NCI-H774 (cell line): ENCODE measurements at places on chromosomes 1 and 21.
A peak's percentile ranks its signal among the peaks of the same experiment; 100 is the strongest.

- DNase-seq = no peak
These were observed 5.1 kb downstream of the MMEL1 start for GRCh38 chr1:2627746-2628145.

DNA sequence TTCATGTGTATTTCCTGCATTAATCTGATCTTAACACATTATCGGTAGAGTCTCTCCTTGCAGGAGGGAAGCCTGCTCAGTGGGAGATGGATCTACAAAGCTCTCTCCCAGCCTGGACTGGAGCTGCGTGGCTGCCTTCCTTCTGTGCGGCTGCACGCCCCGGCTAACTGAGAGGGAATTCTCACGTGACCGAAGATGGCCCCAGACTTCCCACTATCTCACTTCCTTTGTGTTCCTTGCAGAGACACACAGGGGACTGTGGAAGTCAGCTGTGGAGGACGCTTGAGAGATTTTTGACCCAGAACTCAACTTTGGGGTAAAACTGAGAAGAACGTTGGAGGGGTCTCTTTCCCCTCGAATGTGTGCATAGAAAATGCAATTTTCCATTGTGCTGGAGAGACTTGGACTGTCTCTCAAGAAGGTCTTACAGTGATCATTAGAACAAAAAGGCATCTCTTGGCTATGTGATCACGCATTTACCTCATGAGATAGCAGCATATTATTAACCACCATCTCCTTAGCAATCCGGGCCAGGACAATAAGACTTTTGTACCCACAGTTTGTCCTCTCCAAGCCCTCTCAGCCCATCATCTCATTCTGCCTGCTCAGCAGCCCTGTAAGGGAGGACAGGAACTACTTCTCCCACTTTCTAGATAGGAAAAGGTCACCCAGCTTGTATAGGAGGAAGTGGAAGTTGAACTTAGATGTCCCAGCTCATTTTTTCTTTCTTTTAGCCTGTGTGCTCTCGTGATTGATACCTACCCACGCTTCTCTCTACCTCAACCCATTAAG lies 49.3 kb upstream of the TARBP1 start:
- no peak for DNase-seq

DNA sequence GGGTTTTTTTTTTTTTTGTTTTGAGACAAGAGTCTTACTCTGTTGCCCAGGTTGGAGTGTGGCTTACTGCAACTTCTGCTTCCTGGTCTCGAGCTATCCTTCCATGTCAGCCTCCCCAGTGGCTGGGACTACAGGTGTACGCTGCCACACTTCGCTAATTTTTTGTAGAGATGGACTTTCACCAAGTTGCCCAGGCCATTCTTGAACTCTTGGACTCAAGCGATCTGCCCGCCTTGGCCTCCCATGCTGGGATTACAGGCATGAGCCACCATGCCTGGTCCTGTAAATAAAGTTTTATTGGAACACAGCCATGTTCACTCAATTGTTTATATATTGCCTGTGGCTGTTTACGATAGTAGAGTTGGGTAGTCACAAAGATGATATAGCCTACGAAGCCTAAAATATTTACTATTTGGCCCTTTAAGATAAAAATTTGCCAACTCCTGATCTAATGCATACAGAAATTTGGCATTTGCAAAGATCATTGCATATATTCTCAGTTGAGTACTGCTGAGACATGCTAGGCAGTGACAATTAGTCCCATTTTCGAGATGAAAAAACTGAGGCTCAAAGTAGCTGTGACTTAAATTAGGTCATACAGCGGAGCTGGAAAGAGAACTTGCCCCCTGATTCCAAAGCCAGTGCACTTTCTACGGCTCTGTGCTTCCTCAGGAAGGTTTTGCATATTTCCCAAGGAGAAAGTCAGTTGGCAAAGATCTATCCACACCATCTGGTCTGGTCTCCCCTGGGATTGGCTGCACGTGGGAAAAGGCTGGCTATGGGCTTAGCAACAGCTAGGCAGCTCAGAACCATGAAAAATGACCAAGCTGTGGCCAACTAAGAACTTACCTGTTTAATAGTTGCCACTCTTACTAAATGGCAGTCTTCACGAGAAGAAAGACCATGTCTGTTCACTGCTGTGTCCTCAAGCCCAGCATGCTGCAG lies 19.4 kb downstream of the MECR start:
- DNase-seq = peak; percentile 10

- no peak for DNase-seq
These were observed 71.3 kb upstream of the PKN2 start for GRCh38 chr1:88612773-88613172.

DNA sequence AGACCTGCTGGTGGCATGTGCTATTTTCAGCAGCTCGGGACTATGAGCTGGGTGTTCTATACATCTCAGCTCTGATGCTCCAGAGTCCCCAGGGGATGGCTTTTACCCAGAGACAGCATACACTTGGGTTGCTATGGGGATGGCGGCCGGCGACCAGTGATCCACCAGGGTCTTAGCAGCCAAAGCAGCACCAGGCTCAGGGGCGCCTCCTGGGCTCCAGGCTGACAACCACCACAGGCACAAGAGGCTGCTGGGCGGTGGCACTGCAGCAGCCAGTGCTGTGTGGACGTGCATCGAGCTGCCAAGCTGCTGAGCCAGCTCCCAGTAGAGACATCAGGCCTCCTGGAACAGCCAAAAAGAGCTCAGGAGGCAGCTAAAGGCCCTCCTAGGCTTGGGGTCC lies 37.6 kb upstream of the CLSTN1 start:
- no peak for DNase-seq

- no peak for DNase-seq
These were observed 74.2 kb upstream of the COX20 start for GRCh38 chr1:244761279-244761678.

DNA sequence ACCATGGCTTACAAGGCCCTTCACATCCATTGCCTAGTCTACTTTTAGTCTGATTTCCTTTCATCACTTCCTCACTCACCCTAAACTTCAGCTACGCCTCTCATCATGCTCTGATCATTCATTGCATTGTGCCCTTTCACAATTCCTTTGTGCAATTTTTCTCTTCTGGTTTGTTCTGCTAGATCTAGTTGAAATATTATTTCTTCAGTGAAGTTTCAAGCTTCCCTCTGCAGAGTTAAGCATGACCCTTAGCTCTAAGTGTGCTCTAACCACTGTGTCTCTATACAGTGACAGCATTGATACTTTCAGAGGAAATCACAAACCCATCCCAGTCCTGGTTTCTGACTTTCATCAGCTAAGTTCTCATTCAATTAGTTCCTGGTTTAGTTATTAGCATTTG lies 166.1 kb downstream of the PLA2G4A start:
- DNase-seq = no peak

DNA sequence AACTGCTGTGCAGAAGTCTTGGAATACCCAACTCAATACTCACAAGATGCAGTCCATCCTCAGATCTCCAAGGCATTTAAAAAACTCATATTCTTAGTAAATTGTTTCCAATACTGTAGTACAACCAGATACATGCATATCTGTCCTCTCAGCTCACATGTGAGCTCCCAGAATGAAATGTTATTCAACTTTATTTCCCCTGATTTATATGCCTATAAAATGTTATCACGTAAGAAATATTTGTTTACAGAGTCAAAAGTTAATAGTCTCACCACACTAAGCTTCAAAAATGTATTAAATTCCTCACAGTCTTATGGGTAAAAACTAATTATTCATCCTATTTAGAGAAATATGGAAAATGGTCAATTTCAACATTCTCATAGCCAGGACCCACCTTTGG lies 56.6 kb downstream of the LTN1 start:
- no peak for DNase-seq

GRCh38 chr21:42526379-42526727 lies 12.7 kb downstream of the SLC37A1 start:
- DNase-seq = no peak

- DNase-seq = peak; percentile 7
These were observed 6.4 kb downstream of the UTP11 start for GRCh38 chr1:38018864-38019343.

DNA sequence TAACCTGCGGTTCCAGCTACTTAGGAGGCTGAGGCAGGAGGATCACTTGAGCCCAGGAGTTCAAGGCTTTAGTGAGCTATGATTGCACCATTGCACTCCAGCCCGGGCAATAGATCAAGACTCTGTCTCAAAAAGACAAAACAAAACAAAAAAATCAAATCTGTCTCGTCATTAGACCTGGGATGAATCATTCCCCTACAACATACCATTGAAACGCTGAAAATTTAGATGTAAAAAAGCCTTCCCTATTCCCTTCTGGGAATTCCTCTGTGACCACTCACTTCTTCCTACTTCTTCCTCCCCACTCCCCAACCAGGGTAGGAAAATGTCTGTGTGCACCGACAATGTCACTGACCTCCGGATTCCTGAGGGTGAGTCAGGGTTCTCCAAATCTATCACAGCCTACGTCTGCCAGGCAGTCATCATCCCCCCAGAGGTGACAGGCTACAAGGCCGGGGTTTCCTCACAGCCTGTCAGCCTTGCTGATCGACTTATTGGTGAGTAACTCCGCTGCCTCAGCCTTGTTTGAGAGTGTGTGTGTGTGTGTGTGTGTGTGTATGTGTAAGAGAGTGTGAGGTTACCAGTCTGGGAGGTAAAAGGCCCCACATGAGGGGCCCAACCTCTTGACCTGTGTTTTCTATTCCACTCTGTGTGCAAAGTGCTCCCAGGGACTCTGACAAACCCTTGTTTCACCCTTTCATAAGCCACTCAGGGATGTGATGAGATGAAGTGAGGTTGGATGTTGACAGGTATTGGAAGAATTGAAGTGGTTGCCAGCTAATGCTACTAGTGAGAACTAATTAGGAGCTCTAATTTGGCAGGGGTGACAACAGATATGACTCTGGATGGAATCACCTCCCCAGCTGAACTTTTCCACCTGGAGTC lies 16.3 kb upstream of the SARS1 start:
- no peak for DNase-seq

GRCh38 chr21:38914528-38915293 lies 109.0 kb downstream of the ETS2 start:
- no peak for DNase-seq

GRCh38 chr21:19648391-19648790 lies 1244.8 kb upstream of the TMPRSS15 start:
- no peak for DNase-seq

DNA sequence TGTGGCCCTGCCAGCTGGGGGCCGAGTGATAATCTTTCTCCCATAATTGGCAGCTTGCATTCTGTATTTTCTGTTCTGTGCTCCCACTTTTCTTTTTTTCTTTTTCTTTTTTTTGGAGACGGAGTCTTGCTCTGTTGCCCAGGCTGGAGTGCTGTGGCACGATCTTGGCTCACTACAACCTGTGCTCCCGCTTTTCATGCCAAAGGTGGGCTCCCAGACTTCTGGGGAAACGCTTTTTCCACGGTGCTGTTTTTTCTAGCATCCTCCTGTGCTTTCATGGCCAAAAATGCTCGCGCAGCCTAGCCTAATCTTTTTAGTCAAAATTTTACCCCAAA lies 585 bp upstream of the AHCTF1 start:
- DNase-seq = no peak

- DNase-seq = no peak
These were observed 2.6 kb downstream of the CYP4B1 start for GRCh38 chr1:46801323-46802055.

DNA sequence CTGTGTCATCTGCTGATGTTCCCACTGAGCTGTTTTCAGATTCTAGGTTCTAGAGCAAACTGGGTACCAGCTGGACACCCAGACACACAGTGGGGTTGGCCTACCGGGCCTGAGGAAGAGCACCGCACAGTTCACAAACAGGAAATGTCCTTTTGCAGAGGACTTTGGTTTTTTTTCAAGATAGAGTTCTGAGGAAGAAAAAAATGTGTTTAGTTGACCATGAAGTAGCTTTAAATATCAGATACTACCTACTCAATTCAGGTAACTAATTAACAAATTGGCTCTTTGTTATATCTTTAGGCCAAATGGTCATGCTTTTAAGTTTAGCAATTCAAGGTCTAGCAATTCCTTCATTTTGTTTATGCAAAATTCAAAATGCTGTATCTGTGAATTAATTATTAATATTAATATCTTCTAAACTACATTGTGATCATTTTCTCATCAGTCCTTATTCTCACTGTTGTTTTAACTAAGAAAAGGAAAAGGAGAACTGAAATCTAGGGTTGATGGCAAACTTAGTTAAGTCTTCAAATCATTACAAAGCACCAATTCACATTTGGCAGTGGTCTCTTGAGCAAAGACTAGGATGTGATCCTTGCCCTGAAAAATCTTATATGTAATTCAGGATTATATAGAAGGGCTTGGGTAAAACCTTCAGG lies 17.2 kb upstream of the NCF2 start:
- DNase-seq = no peak

GRCh38 chr21:45594721-45595489 lies 48.6 kb upstream of the PCBP3 start:
- no peak for DNase-seq

DNA sequence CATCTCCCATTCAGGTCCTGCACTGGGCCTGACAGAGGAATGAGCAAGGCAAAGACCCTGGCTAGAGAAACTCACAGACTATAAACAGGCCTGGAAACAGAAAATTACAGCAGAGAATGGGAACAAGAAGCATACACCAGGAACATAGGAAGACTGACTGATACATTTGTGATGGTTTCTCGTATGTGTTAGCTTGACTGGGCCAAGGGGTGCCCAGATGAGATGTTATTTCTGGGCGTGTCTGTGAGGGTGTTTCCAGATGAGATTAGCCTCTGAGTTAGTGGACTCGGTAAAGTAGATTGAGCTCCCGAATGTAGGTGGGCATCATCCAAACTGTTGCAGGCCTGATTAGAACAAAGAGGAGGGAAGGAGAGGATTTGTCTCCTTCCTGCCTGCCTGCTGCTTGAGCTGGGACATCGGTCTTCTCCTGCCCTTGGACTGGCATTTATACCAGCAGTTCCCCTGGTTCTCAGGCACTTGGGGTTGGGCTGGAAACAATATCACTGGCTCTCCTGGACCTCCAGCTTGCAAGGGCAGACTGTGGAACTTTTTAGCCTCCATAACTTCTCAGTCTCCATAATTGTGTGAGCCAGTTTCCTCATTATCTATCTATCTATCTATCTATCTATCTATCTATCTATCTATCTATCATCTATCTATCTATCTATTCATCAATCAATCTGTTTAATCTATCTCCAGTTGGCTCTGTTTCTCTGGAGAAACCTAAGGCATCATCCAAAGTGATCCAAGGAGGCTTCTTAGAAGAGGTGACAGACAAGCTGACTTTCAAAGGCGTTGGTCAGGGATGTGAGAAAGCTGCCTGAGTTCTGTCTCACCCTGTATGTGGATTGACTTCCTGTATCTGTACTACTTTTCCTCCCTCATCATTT lies 9.7 kb upstream of the FOXO6 start:
- no peak for DNase-seq
